Stimulated activated CD4-positive, alpha-beta T cell treated with anti-CD3 and anti-CD28 coated beads, Interleukin-2, amount 100 ng/mL, for 48 hours (primary cell): ENCODE measurements at places on chromosomes 1 and 21.

GRCh38 chr1:20555758-20556120 is 3.4 kb downstream of the FAM43B start:
- no peak for DNase-seq

GRCh38 chr21:29829564-29830275 is 110.1 kb downstream of the GRIK1 start:
- DNase-seq = no peak

DNA sequence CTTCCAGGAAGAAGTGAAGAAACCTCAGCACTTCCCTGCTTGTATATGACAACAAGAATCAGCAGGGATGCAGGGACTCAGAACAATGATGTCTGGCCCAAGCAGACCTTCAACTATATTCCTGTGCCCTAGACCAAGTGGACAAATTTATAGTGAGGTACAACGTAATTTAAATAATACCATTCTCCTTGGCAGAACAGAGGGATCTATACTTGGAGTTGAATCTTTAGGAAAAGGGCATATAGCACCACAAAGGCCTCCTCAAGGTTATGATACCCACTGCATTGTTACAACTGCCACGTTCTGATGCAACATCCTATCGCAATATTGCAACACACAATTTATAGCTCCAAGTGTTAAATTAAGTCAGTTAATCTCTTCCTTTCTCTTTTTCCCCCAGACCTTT is 29.1 kb upstream of the GFI1 start:
- no peak for DNase-seq

DNA sequence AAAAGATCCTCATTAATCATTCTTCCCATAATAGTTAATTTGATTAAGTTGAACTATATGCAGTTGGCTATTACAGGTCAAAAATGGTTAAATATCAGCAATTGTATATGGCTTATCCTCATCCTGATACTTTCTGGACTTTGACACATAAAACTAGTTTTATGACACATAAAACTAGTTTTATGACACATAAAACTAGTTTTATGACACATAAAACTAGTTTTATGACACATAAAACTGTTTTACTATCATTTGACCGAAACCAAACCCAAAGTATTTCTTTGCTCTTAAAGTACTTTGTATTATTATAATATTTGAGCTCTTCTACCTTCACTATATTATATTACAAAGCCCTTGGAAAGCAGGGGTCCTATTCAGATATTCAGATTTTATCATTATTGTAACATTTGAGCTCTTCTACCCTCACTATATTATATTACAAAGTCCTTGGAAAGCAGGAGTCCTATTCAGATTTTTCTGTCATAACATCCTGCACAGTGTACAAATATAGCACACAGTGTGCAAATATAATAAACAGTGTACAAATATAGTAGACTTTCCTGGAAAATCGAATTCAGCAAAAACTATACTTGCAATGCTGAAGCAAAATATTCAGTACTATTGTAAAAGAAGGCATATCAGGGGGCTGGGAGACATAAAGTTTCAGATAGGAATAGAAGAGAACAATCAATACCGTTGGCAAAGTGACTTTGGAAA is 53.0 kb downstream of the NVL start:
- no peak for DNase-seq

GRCh38 chr1:27363766-27364695 is 2.7 kb downstream of the MAP3K6 start:
- DNase-seq = no peak

DNA sequence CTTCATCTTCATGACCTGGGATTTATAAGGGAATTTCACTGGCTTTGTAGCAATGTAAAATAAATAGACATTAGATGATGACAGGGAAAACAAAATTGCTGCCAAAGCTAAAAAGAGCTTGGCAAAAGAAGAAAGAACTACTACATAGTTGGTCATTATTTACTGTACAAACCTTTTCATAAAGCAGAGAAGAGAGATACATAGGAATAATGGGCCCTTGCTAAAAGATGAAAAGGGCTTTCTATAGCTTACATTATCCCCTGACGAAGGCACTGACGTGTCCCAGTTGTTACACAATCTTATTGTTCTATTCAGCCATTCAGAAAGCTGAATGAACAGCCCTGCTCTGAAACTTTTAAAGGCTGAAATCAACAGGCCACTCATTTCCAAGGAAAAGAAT is 57.1 kb downstream of the ZC3H11B start:
- DNase-seq = no peak

- DNase-seq = no peak
Observed at GRCh38 chr1:85554630-85555327, 25.8 kb upstream of the CCN1 start.

DNA sequence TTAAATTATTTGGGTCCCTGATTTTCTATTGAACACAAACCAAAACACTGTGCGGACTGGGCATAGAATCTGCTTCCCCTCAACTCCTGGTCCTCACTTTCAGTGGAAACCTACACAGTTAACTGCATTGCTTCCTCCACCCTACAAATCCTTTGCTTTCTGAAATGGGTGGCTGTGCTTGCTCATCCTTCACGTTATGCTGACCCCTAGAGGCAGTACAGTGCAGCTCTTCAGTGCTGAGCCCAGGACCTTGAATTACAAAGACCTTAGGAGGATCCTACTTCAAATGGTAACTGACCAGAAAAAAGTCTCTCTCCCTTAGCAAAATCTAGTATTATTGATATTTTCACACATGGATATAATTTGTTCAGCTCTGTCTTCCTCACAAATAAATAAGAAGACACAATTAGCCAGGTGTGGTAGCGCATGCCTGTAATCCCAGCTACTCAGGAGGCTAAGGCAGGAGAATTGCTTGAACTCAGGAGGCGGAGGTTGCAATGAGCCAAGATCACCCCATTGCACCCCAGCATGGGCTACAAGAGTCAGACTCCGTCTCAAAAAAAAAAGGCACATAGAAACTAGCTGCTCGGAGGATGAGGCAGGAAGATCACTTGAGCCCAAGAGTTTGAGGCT is 63.4 kb upstream of the L1TD1 start:
- peak; percentile 18 for DNase-seq

GRCh38 chr1:104953555-104953954 is 1203.9 kb downstream of the AMY1C start:
- DNase-seq = no peak

GRCh38 chr1:69940816-69941215 is 264.6 kb downstream of the LRRC40 start:
- no peak for DNase-seq

DNA sequence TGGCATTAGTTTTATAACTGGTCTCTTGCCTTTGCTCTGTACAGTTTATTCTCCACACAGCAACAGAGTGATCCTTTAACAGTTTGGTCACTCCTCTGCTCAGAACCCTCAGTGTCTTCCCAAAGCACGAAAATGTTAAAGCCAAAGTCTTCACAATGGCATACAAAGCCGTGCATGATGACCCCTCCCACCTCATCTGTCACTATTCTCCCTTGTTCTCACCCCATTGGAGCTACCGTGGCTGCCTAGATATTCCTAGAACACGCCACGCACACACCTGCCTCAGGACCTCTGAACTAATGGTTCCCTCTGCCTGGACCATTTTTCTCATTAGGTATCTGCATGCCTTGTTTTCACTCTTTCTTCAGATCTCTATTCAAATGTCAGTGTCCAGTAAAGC is 8.6 kb upstream of the SEMA4A start:
- DNase-seq = no peak

- no peak for DNase-seq
Observed at GRCh38 chr1:31423418-31423947, 10.5 kb downstream of the SERINC2 start.

GRCh38 chr1:149884433-149885338 is 14.7 kb upstream of the BOLA1 start:
- no peak for DNase-seq

DNA sequence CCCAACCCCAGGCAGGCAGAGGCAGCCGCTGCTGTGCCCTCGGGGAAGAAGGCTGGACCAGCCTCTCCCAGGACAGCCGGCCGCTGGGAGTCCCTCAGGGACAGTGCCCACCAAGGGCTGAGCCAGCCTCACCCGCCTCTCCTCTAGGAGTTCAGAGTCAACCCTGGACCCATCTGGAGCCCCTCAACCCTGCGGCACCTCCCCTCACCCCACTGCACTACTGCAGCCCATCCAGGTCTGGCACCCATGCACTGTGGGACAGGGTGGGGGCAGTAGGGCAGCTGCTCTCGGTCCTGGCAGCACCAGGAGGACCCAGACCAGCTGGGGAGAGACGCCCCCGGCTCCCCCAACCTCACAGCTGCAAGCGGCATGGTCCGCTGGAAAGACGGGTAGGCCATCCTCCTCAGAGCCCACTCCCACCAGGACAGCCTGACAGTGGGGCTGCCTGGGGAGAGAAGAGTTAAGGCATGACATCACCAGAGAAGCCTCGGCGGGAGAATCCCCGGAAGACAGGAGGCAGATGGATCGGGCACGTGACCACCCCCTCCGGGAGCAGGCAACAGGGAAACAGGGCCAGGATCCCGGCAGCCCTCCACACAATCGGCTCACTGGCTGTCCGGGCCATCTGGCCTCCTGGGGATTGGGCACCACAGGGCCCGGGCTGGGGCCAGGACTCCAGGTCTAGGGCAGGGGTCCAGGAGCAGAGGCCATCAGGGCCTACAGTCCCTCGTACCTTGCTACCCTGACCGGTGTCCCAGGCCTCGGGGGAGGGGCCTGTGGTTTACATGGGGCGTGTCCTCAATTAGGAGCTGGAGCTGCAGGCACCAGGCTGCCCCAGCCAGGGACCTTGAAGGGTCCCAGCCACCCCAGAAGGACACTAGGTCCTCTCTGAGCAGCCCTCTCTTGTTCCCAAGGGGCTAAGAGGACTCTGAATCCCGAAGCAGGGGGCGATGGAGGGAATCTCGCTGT is 3.1 kb downstream of the ACAP3 start:
- DNase-seq = no peak

DNA sequence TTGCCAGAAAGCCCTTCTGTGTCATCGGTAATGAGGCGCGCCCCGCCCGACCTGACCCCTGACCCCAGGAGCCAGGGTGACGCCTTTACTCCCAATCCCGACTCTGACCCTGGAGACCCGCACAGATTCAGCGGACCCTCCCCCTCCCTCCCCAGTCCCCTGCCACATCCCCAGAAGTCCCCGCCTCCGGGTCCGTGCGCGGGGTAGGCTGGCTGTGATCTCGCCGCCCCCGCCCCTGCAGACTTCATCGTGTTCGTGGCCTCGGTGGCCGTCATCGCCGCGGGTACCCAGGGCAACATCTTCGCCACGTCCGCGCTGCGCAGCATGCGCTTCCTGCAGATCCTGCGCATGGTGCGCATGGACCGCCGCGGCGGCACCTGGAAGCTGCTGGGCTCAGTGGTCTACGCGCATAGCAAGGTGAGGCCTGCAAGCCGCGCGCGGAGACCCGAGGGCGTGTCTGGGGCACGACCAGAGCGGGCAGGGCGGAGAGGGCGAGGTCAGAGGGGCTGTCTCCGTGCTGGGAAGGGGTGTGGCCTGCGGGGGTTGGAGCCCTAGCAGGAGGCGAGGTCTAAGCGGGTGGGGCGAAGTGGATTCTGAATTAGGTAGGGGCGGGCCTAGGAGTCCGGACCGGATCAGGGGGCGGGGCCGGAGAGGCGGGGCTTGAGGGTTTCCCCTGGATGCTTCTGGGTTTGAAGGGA is 34.8 kb downstream of the KCNQ4 start:
- peak; percentile 79 for DNase-seq

- DNase-seq = no peak
Observed at GRCh38 chr1:174953285-174954072, 46.3 kb upstream of the CACYBP start.

GRCh38 chr1:69794831-69795230 is 227.1 kb downstream of the LRRC7 start:
- no peak for DNase-seq

- DNase-seq = no peak
Observed at GRCh38 chr1:231515748-231516147, 12.7 kb upstream of the TSNAX start.

- DNase-seq = no peak
Observed at GRCh38 chr1:66353257-66353656, 180.7 kb upstream of the SGIP1 start.

- DNase-seq = no peak
Observed at GRCh38 chr1:61930116-61930645, 187.9 kb downstream of the PATJ start.

GRCh38 chr1:7885513-7886404 is 32.9 kb upstream of the UTS2 start:
- peak; percentile 40 for DNase-seq

DNA sequence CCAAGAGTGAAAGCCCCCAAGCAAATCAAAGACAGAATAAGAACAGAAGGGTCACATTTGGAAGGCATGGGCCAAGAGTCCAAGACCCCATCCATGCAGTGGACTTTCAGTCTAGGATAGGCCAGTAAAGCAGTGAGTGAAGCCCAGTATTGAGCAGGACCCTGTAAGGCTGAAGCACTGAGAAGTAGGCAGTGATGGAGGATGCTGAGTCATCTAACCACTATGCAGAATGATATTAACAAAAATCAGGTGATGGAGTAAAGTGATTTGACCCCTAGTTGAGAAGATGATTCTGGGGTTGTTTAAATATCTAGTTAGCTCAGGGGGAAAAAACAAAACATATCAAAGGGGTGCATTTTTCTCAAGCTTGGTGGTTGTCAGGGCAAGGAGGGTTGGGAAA is 308.7 kb upstream of the PLXNA2 start:
- no peak for DNase-seq

- DNase-seq = peak; percentile 71
Observed at GRCh38 chr1:65001231-65001792, 35.0 kb upstream of the JAK1 start.

DNA sequence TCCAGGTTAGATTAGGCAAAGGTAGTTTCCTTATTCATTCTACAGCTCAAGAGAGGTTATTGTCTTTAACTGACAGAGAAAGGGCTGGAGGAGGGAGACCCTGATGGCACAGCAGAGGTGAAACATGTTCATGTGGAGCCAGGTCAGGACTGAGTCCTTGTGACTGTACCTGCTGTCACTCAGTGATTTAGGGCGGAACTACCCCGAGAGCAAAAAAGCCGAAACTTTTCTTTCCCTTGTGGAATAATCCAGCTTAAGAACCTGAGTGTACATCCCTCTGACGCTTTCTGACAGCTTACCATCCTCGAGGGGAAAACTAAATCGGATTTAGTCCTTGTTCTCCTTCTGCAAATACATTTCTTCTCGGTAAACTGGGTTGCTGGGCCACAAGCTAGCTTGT is 273.2 kb downstream of the BACH1 start:
- DNase-seq = no peak

- DNase-seq = no peak
Observed at GRCh38 chr1:100875228-100875627, 19.4 kb downstream of the EXTL2 start.

GRCh38 chr1:93997756-93998155 is 88.5 kb upstream of the GCLM start:
- DNase-seq = no peak

- DNase-seq = no peak
Observed at GRCh38 chr1:19205845-19206244, 4.2 kb downstream of the UBR4 start.

GRCh38 chr1:21616372-21616771 is 52.8 kb downstream of the RAP1GAP start:
- no peak for DNase-seq

- DNase-seq = no peak
Observed at GRCh38 chr1:43531107-43531905, 623 bp downstream of the PTPRF start.
